Activated T-helper 17 cell treated with anti-CD3 and anti-CD28 coated beads, Interleukin-2, amount 50 U/mL, for 72 hours (primary cell): ENCODE measurements at places on chromosomes 11 and 22.

DNA sequence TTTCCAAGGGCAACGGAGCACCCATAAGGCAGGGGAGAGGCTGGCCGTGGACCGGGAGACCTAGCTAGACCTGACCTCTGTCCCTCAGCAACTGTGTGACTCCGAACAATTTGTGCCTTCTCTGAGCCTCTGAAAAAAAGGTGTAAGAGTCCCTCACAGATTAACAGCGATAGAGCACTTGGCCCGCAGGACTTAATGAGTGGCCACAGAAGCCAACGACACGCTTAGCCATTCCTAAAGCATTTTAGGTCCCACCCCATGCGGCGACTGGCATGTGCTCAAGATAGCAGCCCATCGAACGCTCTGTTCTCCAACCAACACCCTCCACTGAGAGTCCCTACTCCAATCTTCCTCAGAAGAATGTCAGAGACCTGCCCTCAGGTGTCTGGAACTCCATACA is 1.5 kb downstream of the SULT4A1 start:
- no peak for ATAC-seq

DNA sequence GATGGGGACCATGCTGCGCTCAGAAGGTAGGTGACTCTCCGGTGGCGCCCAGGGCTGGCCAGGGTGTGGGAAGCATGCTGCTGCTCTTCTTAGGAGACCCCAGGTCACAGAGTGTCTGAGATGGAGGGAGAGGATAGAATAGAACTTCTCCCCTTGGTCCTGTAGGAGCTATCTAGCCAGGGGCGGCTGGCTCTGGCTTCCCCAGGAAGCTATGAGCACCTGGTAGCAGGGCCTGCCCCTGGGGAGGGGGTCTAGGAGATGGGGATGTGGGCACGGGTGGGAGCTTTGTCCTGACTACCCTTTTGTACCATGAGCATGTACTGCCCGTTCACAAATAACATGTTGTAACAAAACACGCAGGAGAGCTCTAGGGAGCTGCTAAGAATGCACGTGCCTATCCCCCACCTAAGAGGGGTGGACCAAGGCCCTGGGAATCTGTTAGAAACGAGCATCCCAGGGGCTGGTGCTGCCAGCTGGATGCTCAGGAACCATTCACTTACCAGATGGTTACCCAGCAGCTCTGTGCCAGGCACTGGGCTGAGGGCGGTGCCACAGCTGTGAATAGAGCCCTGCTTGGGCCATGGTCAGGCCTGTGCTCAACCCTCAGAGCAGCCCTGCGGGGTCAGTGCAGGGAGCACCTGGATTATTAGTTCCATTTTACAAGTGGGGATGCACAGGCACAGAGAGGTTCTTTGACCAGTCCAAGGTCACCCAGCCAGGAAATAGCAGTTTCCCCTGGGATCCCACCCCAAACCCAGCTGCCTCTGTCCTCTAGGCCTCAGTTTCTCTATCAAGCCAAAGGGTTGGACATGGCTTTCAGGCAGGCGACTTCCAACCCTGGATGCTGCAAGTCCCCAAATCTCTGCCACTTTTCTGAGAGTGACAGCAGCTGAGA is 2.2 kb downstream of the SLC39A13 start:
- no peak for ATAC-seq

DNA sequence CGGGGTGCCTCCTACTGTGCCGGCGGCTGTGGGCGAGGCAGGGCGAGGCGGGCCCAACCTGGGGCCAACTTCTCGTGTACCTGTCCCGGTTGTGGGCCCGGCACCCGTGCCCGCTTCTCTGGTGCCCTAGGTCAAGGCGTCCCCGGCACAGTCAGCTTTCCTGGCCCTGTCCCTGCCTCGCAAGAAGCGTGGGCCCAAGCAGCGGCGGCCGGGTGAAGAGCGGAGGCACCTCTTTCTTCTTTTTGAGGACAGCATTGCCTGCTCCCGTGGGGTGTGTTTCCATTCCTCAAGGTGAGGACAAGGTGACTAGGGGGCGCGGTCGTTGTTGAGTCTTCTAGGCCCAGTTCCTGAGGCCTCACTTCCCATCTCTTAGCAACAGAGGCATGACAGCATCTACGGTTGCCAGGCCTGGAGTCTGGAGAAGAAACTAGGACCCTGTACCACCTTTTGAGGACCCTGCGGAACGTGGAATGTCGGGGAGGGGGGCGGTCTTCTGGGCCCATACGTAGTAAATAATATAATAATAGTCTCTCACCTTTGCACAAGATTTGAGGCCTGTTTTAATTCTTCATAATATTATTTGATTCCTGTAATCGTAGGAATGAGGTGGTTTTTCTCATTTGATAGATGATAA is 418 bp downstream of the ACO2 start:
- peak; percentile 18 for ATAC-seq

DNA sequence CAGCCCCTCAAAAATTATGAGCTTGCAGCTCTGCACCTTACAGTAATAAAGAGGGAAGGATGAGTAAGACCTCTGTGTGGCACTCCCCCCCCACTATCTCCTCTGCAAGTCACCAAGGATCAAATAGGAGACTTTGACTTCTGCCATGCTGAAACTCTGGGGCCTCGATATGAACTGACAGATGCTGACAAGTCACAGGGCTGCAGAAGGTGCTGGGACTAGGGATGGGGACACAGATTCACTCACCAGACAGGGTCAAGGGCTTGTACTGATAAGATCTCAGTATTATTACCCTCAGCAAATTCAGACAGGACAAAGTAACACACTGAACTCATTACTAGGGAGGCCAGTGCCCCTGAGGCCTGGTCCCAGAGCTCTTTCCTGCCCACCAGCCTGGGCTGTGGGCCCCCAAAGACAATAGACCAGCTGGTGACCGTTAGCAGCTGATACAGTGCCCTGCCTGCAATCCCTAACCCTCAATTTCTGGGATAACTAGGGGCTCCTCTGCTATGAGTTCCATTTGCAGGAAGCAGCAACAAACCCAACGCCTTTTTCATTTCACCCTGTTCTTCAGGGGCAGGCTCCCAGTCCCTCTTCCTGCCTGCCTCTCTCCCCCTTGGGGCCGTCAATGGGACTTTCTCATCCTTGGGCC is 20.1 kb downstream of the TMPRSS13 start:
- ATAC-seq: no peak

DNA sequence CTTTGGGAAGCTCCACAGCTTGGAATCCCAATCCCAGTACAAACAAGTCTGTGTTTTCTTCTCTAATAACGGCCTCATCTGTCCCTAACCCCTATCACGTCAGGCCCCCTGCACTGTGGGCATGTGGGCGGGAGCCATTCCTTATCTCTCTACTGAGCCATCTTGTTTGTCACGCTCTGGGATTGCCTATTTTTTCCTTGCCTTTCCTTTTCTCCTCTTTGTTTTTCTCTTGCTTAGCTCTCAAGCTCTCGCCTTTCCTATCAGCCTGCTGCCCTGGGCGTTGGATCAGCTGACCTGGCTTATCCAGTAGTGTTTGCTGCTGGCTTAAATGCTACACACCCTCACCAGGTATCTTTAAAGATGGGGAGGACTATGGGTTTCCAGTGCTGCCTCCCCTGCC is 35.8 kb downstream of the ARHGAP1 start:
- ATAC-seq: no peak

DNA sequence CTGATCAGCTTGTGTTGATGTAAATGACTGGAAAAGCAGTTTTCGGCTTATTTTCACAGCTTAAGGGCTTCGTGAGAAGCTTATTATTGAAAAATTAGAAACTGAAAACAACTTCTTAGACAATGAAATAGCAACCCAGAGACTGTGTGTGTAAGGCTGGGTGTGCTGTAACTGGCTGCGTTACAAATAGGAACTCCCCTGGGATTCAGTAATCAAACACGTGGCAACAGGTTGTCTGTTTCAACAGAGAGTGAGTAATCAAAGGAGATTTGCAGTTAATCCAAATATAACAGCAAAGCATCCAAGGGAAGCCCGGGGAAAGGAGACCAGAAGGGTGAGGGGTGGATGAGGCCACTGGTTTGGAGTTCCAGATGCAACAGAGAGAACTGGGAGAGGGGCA is 19.2 kb downstream of the NTM start:
- no peak for ATAC-seq

DNA sequence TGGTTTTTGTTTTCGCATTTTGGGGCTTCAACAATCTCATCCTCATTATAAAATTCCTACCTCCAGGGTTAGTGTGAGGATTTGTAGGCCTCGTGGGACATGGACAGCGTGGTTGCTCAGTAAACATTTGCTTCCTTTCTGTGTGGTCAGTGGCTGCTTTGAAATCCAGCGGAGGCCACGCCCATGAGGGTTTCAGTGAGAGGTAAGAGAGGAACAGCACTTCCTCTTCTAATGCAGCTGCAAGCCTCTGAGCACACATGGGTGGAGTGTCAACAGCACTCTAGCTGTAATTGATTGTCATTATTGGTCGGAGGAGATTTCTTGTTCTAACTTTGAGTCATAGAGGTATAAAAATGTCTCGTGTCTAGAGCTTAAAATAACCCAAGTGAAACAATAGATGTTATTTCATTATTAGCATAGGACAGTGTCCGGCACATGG is 6.0 kb upstream of the ARHGAP42 start:
- ATAC-seq: no peak

DNA sequence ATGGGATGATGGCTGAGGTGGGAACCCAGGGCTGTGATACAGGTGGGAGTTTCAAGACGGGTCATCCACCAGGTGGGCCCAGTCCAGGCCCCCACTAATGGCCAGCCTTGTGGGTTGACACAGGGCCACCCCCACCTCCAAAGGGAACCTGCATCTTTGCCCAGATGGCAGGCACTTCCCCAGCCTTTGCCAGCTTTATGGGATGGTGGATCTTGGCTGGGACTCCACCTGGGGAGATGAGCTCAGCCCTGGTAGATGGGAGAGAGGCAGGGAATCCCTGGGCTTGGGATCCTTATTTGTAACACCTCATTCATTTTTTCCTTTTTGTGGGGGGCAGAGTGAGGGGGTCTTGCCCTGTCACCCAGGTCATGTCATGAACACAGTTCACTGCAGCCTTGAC is 33.4 kb downstream of the CD82 start:
- ATAC-seq: no peak

DNA sequence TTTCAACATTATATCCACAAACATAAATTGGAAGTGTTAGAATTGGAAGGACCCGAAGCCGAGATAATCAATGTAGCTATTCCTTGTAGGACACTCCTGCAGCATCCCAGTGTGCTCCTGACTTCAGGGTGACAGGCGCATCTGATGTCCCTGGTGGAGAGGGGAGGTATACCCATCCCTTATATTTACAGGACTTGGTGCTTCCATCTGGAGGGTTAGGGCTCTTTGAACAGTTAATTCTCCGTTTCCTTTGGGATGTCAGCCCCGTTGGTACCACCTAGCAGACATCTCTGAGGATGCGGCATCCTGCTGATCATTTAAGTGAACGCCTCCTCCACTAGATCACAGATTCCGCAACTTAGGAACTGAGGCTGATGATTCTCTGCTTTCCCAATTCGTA is 451.3 kb downstream of the OPCML start:
- no peak for ATAC-seq

DNA sequence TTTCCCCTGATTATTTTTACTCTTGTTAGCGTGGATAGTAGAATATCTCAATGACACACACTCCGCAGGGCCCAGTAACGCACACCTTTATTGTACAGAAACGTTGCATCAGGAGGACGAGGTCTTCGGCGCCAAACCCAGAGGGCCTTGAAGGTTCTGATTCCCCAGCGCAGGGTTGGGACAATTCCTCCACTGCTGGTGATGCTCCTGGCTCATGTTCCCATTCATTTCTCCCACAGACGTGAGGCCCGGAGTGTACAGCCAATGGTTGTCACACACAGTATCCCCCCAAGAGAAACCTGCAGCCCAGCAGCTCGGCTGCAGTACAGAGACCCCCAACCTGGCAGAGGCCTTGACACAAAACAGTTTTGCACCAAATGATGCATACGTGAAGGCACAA is 6.1 kb upstream of the ANO1 start:
- no peak for ATAC-seq

DNA sequence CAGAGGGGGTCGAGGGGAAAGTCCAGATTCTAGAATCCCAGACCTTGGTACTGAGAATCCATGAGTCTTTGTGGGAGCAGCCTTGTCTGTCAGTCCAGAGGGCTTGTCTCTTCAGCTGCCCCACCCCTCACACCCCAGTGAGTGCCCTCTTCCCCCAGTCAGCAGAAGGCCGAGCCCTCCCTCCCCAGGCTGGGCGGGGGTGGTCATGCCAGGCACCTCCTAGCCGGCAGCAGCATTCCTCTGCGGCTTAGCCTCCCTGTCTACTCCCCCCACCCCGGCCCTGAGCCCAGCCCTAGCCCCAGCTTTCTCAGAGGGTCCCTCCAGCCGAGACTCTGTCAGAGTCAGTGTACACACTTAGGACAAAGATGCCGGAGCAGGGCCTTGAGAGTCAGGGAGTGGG is 4.6 kb downstream of the SOX10 start:
- no peak for ATAC-seq

DNA sequence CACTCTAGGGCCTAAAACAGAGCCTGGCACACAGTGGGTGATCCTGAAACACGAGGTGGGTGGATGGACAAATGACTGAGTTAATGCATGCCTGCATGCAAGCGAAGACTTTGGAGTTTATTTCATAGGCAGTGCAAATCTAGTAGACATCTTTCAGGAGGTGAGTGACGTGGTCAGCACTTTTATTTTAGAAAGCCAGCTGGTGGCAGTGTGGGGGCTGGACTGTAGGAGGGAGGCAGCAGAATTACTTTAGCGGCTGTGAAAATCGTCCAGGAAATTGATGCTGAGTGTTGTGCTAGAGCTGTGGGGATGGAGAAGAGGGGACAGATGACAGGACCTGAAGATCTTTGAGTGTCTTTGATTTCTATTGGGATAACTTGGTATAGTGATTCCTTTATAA is 47.1 kb downstream of the BMAL1 start:
- peak; percentile 21 for ATAC-seq

- ATAC-seq: no peak
These were observed 5.4 kb downstream of the SEC14L2 start for GRCh38 chr22:30402028-30402765.

- ATAC-seq: no peak
These were observed 1.5 kb upstream of the PICALM start for GRCh38 chr11:86070142-86071056.

- ATAC-seq: no peak
These were observed 21.6 kb downstream of the ZFP91 start for GRCh38 chr11:58600510-58600909.

DNA sequence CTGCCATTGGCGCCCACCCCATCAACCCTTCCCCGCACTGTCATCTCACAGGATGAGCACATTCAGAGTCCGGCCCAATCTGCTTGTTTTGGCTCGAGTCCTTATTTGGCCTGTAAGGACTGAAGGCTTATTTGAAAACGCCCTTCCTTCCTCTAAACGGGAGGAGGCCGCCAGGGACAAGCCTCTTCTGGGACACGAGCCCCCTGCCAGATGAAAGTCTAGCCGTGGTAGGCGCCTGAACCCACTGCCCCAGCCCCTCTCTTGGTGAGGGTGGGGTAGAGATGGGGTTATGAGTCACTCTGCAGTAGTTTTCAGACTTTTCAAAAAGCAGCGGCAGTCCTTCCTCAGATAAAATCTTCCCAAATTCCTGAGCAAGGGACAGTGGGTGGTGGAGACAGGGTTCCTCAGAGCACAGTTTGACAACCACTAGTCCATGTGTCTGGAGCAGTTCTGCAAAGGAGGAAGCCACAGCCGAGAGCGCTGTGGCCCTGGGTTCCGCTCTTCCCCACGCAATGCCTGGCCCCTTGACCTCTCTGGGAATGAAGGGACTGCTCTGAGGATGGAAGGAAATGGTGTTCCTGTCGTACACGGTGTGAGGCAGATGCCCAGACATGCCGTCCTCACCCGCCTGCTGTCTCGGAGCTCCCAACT is 57.0 kb downstream of the MYH9 start:
- no peak for ATAC-seq
